ENCODE measurements at places on chromosomes 11 and 22.

- no peak for DNase-seq
These were observed 97.1 kb downstream of the CD44 start for GRCh38 chr11:35235936-35236666.

GRCh38 chr11:69339983-69340565 lies 46.1 kb downstream of the MYEOV start:
- no peak for DNase-seq

- DNase-seq = peak; percentile 35
These were observed 561.8 kb upstream of the CADM1 start for GRCh38 chr11:116065986-116066385.

GRCh38 chr11:829176-829846 lies 1.6 kb downstream of the CRACR2B start:
- no peak for DNase-seq

- no peak for DNase-seq
These were observed 2.1 kb downstream of the KIF18A start for GRCh38 chr11:28105869-28106268.

GRCh38 chr22:32619614-32620426 lies 145.2 kb downstream of the FBXO7 start:
- no peak for DNase-seq

DNA sequence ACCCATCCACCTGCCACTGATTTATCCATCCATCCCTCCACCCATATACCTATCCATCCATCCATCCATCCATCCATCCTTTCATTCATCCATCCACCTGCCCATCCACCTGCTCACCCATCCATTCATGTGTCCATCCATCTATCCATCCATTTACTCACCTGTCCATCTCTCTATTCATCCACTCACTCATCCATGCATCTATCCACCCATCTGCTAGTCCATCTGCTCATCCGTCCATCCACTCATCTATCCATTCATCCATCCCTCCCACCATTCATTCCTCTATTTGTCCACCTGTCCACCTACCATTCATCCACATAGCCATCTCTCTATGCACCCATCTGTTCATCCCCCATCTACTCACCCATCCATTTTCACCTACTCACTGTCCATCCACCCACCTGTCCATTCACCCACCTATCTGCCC lies 48.6 kb upstream of the CCDC188 start:
- no peak for DNase-seq

DNA sequence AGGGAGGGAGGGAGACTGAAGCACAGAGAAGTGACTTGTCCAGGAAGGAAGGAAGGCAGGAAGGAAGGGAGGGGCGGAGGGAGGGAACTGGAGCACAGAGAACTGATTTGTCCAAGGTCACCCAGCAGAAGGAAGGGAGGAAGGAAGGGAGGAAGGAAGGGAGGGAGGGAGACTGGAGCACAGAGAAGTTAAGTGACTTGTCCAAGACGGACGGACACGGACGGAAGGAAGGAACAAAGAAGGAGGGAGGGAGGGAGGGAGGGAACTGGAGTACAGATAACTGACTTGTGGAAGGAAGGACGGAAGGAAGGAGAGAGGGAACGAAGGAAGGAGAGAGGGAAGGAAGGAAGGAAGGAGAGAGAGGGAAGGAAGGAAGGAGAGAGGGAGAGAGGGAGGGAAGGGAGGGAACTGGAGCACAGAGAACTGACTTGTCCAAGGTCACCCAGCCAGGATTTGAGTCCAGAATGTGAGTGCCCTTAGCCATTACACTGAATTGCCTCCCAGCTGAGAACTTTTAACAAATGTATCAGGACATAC lies 1.5 kb downstream of the SLC35F2 start:
- no peak for DNase-seq

- peak; percentile 91 for DNase-seq
These were observed 29.2 kb upstream of the WNT11 start for GRCh38 chr11:76235233-76236091.

GRCh38 chr11:61342207-61342803 lies 9.3 kb downstream of the TKFC start:
- DNase-seq = no peak

GRCh38 chr11:3627291-3627690 lies 14.5 kb downstream of the ART5 start:
- no peak for DNase-seq

DNA sequence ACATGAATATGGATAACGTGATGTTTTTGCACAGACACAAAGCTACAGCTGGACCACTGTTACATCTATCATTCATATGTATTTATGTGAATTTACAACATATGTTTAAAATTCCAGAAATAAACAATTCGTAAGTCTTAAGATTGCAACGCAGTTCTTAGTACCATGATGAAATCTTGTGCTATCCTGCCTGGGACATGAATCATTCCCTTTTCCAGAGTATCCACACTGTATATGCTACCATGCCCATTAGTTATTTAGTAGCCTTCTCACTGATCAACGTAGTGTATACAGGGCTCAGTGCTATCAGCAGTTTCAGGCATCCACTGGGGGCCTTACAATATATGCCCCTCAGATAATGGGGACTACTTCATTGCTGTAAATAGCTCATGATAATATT lies 4.3 kb downstream of the ATL3 start:
- DNase-seq = no peak

DNA sequence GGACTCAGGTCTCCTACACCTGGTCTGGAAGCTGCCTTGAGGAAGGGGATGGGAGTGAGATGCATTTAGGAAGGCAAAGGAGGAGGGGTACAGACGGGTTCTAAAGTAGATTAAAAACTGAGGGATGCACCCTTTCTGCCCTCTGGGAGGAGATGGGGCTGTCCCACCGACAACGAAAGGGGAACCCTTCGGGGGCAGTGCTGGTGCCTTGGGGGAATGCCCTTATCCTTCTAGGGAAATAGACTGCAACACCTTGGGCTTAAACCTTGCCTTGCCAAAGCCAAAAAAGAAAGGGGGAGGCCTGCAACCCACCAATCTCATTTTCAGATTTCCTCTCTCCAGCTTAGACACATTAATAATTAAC lies 89.8 kb downstream of the PLEKHA7 start:
- no peak for DNase-seq

DNA sequence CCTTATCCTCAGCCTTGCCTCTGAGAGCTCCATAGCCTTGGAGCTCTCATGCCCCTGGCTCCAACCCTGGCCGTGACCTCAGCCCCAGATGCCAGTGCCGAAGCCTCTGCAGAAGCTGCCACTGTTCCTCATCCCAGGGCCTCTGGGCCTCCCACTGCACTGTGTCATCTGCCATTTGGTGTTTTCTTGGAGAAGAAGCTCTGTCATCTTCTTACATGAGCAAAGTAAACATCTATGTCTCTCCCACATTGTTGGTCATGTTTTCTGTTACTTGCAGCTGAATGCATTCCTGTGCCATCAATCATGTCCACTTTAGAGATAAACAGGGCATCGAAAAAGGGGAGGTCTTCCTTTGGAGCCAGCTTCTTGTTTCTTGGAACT lies 45.0 kb upstream of the FTH1 start:
- no peak for DNase-seq

GRCh38 chr11:69257838-69258658 lies 35.9 kb upstream of the MYEOV start:
- DNase-seq = no peak

DNA sequence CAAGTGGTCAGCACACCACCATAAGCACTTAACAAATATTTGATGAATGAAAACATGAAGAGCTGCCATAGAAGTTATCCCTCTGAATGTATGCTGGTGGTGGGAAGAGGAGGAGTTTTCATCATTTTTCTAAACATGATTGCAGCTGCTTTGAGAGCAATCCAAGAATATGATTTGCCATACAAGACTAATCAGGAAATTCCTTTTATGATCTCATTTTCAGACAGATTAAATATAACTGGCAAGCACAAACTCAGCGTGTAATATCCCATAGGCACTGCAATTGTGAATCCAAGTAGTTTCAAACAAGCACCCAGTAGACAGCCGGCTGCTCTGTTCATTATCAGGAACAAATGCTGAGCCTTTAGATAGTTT lies 505.7 kb upstream of the LUZP2 start:
- no peak for DNase-seq

- DNase-seq = peak; percentile 77
These were observed 37.3 kb upstream of the SLC22A12 start for GRCh38 chr11:64553554-64554201.

DNA sequence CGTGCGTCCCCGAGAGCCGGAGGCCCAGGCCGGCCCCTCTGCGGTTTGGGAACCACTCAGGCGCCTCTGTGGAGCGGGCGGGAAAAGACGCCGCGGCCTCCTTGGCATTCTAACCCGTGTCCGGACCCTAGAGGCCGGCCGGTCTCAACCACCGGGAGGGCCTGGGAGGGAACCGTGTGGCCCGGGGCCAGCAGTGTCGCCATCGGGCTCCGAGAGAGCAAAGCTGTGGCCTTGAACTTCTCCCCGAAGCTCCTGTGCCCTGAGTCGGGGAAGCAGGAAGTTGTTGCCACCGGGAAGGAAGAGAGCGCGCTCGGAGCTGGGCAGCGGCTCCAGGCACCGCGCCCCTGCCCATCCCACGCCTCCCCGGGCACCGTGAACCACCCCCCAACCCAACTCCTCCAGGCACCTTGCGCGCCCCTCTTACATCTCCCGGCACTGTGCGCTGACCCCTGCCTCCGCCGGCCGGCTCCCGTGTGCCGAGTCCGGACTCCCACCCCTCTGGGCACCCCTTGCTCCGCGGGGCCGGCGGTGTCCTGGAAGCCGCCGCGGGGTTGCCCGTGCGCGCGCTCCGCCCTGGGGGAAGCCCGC lies 80.0 kb upstream of the PPARA start:
- peak; percentile 42 for DNase-seq

DNA sequence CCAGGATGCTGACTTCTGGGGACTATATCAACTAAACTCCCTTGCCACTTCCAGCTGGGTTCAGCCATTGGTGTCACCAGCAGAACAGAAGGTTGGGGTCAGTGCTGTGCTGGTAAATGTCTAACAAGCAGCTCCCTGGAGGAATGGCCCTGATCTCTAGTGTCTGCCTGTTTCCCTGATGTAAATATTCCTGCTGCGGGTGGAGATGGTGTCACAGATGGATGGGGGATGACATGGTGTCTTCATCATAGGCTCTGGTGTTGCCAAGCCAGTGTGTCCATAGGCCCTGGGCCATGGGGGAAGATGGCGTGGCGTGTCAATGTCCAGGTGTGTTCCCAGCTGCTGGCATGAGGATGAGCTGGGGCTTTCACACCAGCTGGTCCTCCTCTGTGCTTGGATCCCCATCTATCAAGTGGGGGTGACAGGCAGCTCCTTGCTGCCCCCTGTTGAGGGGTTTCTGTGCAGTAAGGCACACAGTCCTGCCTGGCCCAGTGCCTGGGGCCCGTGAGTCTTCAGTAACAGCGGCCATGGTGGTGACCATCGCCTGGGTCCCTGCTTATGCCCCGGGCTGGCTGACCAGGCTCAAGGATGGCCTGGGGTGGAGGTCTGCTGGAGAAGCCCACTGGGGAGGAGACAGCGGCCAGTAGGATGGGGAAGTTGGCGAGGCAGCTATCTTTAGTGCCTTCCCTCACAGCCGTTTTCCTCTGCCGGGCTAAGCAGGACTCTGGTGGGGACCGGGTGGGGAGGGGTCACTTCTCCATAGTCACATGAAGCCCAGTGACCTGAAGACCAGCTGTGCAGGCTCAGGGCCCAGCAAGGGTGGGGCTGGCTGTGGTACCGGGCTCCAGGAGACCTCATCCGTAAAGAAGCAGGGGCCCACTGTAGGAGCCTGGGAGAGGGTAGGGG lies 12.7 kb downstream of the RPL3 start:
- DNase-seq = no peak

GRCh38 chr11:38839071-38839470 lies 2241.0 kb upstream of the RAG2 start:
- no peak for DNase-seq

- DNase-seq = no peak
These were observed 10.5 kb downstream of the NUMA1 start for GRCh38 chr11:72069787-72070251.

GRCh38 chr11:44782478-44782877 lies 55.7 kb downstream of the TSPAN18 start:
- DNase-seq = no peak

DNA sequence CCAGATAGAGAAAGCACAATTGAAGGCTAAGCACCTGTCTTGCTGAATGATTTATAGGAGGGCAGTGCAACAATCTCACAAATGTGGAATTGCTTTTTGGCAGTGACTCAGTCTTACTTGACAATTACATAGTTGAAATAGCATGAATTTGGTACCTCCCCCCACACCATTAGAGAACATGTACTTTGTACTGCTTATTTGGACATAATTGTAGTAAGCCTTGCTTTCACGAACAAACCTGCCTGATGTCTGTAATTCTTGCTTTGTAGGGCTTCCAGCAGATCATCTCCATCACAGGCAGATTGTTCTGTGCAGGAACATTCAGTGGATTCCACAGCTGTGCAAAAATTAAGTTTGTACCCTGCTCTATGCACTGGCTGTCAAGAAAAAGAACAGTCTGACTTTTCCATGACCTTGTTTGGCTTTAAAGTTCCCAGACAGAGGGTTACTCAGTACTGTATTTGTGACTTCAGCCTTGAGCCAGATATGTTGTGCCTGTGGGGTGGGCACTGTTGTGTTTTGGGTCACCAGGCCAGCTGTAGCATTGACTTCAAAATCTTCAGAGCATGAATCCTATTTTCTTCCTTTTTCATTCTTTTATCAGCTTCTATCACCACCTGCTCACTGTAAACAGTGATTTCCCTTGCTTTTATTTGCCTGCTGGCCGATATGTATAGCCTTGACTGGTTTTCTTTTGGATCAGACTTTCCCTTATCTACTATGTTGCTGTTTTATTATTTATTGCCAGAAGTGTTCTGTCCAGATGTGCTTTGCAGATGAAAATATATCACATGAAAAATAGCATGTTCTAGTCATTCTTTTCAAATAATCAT lies 941.0 kb upstream of the CHORDC1 start:
- DNase-seq = no peak

- DNase-seq = no peak
These were observed 7.9 kb downstream of the SF3A1 start for GRCh38 chr22:30348809-30349208.

GRCh38 chr11:12321217-12321937 lies 56.0 kb upstream of the PARVA start:
- DNase-seq = no peak

GRCh38 chr22:41828516-41828915 lies 4.4 kb upstream of the SREBF2 start:
- no peak for DNase-seq

GRCh38 chr11:27921472-27921871 lies 186.5 kb downstream of the KIF18A start:
- DNase-seq = no peak

GRCh38 chr11:65498977-65499712 lies at the start of gene MALAT1:
Gene MALAT1, plus strand, starts transcription at chr11:65499045.
- peak; percentile 94 for DNase-seq

DNA sequence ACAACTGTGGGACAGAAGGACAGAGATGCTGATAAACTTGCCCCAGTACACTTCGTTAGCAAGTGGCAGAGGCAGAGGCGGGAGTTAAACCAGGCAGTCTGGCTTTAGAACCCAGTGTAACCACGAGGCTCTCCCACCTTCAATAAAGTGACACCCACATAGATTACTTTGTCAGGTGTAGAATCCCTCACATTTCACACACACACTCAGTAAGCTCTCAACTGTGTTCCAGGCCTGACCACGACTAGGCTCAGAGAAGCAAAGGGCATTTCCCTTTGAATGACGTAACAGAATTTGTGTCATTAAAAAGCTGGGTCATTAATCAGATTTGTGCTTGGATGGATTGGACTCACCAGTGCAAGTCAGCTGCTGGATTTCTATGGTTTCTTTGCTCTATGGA lies 118.3 kb upstream of the RCN1 start:
- no peak for DNase-seq

- no peak for DNase-seq
These were observed 67.2 kb upstream of the OLFML1 start for GRCh38 chr11:7418061-7418460.

Measured in dorsolateral prefrontal cortex (tissue), 122 donors.